ENCODE measurements at places on chromosomes 1 and 21.

- DNase-seq = no peak
Observed at GRCh38 chr1:17690906-17691634, 64.1 kb upstream of the ACTL8 start.

- no peak for DNase-seq
Observed at GRCh38 chr1:109191891-109192290, 21.8 kb upstream of the SARS1 start.

DNA sequence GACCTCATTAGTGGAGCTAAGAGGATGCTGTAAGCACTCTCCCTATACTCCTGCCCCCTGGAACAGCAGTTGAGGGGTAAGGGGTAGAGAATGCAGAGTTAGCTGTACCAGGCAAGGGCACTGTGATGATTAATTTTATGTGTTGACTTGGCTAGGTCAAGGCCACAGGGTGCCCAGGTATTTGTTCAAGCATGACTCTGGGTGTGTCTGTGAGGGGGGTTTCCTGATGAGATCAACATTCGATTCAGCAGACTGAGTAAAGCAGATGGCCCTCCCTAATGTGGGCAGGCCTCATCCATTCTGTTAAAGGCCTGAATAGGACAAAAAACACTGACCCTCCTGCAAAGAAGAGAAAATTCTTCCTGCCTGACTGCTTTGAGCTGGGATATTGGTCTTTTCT is 110.8 kb downstream of the KCND3 start:
- DNase-seq = no peak

DNA sequence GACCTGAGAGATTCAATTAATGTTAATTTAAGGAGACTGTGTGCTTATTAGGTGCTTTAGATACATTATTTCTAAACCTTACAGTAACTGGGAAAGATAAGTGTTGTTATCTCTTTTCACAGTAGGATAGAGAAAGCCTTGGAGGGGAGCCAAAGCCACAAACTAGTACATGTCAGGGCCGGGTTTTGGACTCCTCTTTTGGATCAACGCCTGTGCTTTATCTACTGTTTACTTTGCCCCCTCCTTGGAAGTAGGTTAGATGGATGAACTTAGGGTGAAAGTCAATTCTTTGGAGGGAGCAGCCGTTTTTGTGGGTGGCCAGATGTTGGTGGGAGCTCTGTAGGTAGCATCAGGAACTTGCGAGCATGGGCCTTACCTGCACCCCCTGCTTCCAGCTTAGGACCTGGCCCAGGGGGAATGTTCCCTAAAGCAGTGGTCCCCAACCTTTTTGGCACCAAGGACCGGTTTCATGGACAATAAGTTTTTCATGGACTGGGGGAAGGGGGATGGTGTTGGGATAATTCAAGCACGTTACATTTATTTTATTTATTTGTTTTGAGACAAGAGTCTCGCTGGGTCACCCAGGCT is 1.7 kb downstream of the HHAT start:
- no peak for DNase-seq

- peak; percentile 61 for DNase-seq
Observed at GRCh38 chr1:178093951-178094738, at the start of gene RASAL2. Gene RASAL2, plus strand, starts transcription at chr1:178094104. Its CDS starts 389 bp downstream, at chr1:178094493.

- DNase-seq = peak; percentile 80
Observed at GRCh38 chr1:107991371-107992066, 26.5 kb upstream of the VAV3 start.

DNA sequence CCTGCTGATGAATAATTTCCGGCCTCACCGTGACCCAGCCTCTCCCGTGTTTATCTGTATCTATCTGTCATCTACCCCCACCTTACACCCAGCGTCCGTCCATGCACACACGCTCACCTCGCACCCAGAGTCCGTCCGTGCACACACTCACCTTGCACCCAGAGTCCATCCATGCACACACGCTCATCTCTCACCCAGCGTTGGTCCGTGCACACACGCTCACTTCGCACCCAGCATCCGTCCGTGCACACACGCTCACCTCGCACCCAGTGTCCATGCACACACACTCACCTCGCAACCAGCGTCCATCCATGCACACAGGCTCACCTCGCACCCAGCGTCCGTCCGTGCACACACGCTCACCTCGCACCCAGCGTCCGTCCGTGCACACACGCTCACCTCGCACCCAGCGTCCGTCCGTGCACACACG is 25.0 kb upstream of the COL18A1 start:
- no peak for DNase-seq

DNA sequence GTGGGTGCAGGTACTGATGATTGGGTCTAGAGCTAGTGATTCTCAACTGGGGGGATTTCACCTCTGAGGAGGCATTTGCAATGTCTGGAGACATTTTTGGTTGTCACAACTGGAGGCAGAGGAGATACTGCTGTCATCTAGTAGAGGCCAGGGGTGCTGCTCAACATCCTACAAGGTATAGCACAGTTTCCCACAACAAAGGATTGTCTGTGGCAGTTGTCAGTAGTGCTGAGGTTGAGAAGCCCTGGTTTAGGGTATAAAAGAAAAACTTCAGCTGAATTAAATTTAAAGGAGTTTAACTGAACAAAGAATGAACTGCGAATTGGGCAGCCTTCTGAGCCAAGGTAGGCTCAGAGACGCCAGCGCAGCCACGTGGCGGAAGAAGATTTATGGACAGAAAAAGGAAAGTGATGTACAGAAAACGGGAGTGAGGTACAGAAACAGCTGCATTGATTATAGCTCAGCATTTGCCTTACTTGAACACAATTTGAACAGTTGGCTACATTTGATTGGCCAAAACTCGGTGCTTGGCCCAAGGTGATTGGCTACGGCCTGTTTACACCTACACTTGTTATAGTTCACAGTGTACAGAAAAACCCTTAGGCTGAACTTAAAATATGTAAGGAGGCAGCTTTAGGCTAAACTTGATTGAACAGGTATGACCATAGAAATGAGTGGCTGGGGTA is 40.4 kb downstream of the MPZL1 start:
- DNase-seq = no peak

GRCh38 chr1:156129687-156130577 is 15.4 kb downstream of the LMNA start:
- peak; percentile 97 for DNase-seq

GRCh38 chr1:83999316-83999819 is 436 bp upstream of the TTLL7 start:
- peak; percentile 76 for DNase-seq

Data from fibroblast of lung (primary cell).